Suppressor macrophage (primary cell): ENCODE measurements at places on chromosomes 1 and 21.

GRCh38 chr1:22582661-22583635 is 19.7 kb downstream of the EPHA8 start:
- no peak for DNase-seq

GRCh38 chr1:113783254-113784103 is 24.2 kb upstream of the PHTF1 start:
- peak; percentile 77 for DNase-seq

- DNase-seq: no peak
Observed at GRCh38 chr1:154844297-154844681, 25.8 kb downstream of the KCNN3 start.

DNA sequence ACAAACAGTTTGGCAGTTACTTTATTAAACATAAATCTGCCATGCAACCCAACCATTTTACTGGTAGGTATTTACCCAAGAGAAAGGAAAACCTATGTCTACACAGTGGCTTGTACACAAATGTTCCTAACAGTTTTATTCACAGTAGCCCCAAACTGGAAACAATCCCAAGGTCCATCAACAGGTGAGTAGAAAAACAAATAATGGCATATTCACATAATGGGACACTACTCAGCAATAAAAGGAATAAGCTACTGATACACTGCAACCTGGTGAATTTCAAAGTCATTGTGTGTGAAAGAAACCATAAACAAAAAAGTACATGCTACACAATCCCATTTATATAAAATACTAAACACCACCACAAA is 12.7 kb downstream of the KYAT3 start:
- DNase-seq: no peak
